Midbrain (tissue), 1 donor: ENCODE measurements at places on chromosomes 12 and 14.

DNA sequence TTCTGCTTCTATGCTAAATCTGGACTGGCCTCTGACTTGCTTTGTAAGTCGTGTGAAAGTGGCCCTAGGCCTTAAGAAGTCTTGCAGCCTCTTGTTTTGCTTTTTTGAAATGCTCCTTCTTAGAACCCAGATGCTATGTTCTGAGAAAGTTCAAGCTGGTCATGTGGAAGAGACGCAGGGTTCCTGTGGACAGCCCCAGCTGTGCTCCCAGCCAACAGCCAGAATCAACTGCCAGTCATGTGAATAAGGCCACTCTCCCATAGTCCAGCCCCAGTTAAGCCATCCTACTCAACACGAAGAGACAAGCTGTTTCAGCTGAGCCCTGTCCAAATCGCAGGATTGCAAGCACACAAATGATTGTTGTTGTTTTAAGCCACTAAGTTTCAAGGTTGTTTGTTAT lies 37.3 kb upstream of the TBPL2 start:
- no peak for DNase-seq

DNA sequence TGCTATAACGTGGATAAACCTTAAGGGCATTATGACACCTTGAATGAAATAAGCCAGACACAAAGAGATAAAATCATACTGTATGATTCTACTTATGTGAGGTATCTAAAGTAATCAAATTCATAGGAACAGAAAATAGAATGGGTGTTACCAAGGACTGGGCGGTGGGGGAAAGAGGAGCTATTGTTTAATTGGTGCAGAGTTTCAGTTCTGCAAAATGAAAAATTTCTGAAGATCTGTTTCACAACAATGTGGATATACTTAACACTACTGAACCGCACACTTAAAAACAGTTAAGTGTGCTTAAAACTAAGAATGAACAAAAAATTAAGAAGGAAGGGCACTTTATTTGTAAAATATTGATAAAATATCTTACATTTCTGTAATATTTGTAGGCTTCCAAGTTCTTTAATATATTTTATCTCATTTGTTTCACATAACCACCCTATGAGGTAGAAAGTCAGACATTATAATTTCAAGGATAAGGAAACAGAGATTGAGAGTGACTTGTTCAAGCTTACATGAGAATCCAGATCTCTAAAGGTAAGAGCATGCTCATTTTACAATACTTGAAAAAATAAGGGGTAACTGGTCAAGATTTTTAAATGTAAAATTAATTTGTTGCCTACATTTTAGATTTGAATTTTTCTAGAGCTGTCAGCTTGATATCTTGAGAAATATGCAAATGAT lies 14.9 kb downstream of the LTA4H start:
- DNase-seq: no peak

- DNase-seq: no peak
These were observed 305.3 kb downstream of the MED13L start for GRCh38 chr12:115972241-115972640.

DNA sequence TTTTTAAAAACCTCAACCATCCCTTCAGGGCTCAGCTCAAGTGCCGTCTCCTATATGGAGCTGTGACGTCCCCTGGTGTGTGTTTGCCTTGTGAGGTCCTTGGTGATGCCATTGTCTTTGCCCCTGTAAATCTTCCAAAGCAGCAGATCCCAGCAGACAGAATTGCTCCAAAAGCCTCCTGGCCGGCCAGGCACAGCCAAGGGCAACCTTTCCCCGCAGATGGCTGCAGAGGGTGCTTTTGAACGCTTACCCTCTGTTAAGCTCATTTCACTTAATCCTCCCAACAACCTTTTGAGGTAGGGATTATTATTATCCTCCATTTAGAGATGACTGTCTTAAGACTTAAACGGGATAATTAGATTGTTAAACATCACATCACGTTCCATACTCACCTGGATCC lies 51.4 kb downstream of the RFX4 start:
- no peak for DNase-seq

DNA sequence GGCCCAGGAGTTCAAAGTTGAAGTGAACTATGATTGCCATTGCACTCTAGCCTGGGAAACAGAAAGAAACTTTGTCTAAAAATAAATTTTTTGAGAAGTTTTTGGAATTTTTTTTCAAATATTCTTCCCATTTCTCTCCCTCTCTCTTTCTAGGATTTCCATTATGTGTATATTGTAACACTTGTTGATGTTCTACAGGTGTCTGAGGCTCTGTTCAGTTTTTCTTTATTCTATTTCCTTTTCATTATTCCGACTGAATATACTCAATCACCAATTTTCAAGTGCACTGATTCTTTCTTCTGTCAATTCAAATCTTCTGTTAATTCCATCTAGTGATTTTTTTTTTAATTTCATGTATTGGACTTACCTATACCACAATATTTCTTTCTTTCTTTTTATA lies 48.3 kb upstream of the SLC6A15 start:
- no peak for DNase-seq

DNA sequence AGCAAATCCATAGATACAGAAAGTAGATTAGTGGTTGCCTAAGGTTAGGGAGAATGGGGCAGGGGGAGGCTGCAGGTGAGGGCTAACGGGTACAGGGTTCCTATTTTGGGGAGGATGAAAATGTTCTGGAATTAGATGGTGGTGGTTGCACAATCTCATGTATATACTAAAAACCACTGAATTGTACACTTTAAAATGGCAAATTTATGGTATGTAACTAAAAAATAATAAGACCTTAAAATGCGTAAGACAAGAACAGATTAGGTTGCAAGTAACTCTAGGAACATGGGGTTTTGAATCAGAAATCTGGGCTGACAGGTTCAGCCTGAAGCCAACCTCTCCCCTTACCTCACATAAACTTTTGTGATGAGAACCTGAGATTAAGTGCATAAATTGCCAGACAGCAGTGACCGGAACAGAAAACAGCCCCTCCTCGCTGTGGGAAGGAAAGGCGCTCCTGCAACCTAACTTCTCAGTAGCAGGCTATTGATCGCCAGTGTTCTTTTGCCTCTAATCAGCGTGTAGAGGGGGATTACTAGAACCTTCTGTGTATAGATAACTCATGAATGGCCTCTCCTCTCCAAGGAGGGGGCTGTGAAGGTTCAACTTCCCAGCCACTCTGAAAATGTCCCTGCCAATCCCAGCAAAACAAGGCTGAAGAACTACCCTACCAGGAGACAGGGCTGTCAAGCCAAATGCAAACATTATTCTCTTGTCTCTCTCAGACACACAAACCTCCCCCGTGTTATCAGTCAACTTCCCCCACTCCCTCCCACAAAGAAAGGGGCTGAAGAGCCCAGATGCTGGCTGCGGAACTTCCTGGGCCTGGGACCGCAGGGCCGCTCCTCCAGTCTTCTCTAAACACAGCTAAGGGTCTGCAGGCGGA lies 1.9 kb downstream of the SSH1 start:
- no peak for DNase-seq

DNA sequence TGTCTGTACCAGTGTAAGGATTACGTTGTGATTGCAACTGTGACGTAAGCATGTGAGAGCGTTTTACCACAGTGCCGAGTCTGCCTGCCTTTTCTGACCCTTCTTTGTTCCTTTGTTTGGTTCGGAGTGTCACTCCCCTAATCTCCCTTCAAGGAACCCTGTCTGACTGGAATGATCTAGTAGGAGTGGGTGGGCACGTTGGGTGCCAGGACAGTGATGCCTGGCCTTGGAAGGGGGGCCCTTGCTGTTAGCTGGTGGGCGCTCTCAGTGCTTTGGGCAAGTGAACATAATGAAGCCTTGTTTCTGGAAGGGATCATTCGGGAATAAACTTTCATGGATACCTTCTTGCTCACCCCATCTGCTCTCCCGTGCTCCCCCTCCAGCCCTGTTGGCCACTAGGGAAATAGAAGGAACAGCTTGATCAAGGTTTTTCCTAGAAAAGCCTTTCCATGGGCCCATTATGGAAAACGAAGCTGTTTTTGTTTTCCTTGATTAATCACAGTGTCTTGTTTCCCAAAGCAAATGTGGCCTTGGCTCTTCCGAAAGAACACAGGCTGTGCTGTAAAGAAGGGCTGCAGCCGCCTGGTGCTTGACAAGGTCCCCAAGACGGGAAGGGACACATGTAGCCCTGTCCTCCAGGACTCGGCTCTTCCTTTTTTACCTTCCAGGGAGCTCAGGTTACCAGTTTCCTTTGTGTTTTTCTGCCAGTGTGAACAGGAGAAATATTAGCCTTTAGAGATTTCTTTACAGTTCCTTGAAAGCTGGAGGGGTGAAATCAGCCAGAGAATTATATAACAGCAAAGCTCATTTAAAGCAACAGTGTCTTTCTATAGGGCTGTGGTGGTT lies 215.5 kb downstream of the CRADD start:
- DNase-seq: peak; percentile 7

GRCh38 chr14:57797160-57797559 lies 68.7 kb downstream of the SLC35F4 start:
- DNase-seq: no peak

GRCh38 chr14:88616697-88617096 lies 53.9 kb downstream of the ZC3H14 start:
- no peak for DNase-seq

DNA sequence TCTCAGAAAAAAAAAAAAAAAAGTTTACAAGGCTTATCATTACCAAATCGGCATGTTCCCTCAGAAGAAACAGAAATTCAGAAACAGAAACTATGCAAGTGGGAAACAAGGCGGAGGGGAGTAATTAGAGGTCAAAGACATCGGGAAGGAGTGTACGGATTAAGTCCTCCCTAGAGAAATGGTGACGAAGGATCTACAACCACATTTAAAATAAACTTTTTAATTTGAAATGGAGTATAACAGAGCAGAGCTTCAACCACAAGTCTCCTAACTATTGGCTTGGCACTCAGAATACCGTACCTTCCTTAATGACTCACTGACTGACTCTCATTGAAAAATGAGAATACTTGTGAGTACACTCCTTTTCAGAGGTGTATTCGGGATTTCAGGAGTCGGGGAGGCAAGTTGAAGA lies 908 bp downstream of the ENTPD5 start:
- peak; percentile 27 for DNase-seq

- DNase-seq: no peak
These were observed 96.1 kb upstream of the IFNG-AS1 start for GRCh38 chr12:67893022-67893580.

GRCh38 chr14:34965912-34966311 lies 16.9 kb upstream of the SRP54 start:
- DNase-seq: no peak

GRCh38 chr12:113071135-113072112 lies 14.9 kb downstream of the DTX1 start:
- DNase-seq: peak; percentile 74

GRCh38 chr12:68865399-68866164 lies 57.6 kb downstream of the MDM2 start:
- DNase-seq: no peak

- no peak for DNase-seq
These were observed 217.8 kb downstream of the TMEM117 start for GRCh38 chr12:44053549-44054127.

- no peak for DNase-seq
These were observed 184.7 kb downstream of the TBX5 start for GRCh38 chr12:114221136-114221833.

DNA sequence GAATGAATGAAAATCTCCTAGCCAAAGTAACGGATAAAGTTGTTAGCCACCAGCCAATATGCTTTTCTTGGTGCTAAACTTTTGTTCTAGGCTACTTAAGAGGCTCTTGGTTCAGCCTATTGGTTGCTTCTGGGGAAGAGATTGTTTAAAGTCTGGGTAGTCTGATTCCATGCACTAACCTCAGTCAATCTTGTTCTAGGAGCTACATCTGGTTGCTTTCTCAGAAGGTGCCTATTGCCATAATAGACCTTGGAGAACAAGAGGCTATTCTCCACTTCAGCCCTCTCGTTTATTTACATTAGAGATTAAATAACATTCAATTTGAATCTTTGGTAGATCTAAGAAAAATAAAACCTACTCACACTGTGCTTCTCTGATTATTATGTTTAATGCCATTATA lies 40.8 kb upstream of the OTOGL start:
- DNase-seq: no peak

- no peak for DNase-seq
These were observed 38.5 kb upstream of the SLCO1C1 start for GRCh38 chr12:20656600-20656999.

- DNase-seq: no peak
These were observed 39.5 kb upstream of the NT5DC3 start for GRCh38 chr12:103880299-103881142.

DNA sequence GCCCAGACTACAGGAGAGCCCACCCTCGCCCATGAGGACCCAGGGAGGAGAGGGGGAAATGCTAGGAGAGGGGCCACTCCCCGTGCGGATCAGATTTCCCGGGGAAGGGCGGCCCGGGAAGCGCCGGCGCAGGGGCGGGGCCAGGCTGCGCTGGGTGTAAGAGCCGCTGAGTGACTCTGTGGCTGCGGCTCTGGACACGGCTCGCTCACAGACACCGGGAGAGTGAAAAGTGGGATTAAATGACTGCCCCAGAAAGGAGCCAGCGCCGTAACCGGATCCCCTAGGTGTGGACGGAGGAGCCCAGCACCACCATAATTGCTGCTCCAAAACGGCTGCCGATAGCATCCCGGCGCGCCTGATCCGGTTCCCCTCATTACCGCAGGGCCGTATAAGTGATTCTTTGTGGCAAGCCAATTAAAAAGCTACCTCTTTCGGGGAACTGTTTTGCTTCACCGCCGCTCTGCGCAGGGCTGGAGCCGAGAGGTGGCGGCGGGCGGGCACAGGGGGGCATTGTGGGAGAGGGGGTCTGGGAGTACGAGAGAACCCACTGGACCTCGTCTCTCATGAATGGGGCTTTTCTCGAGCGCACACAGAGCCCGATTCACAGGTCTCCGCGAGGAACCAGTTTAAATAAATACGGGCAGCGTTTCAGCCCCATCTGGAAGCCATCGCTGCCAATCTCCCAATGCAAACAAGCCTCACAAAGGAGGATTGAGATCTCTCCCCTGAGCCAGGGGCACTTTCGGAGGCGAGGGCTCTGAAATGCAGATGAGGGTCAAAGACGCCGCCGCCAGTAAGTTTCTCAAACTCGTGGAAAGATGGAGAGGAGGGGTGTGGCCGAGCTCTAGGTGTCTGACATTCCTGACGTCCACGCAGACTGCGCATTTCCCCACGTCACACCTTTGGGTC lies 2.5 kb downstream of the COL2A1 start:
- peak; percentile 10 for DNase-seq

- no peak for DNase-seq
These were observed 152.2 kb downstream of the CHST11 start for GRCh38 chr12:104608998-104609397.

DNA sequence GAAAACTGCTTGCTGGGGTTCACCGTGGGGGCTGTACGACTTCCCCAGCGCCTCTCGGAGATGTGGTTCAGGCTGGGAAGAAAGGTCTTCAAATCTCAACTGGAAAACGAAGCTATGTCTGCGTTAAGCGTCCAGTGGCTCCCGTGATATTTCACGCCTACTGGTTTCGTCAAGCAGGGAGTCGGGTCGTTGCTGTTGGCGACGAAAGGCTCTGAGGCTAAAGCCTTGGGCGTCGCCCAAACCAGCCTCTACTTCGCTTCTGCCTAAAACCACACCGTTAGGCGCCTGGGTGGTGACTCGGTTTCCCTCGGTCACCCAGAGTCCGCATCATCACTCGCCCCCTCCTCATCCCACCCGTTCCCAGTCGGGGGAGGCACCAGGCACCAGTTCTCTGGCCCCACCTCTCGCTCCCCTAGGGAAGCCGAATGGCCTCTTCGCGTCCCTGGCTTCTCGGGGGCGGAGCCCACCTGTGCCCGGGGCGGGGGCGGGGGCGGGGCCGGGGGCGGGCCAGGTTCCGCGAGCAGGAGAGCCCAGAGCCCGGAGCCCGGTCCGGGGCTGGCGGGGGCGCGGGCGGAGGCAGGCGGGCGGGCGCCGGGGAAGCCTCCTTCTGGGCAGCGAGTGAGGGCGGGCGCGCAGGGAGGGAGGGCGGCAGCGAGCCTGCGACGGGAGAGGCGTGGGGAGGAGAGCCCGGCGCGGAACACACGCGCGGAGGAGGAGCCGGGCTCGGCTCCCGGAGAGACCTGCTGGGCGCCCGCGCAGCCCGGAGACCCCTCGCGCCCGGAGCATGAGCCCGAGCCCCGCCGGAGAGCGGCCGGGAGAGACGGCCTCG lies at the start of gene B4GALNT3:
TSS of gene B4GALNT3 (plus strand) at position 510 of the 829 bp plus-strand sequence. CDS start 438 bp downstream, outside the sequence.
- DNase-seq: peak; percentile 4
